Osteocyte (in vitro differentiated cells): ENCODE measurements at places on chromosomes 4 and X. TPM values are rescaled to one million over a fixed set of nuclear protein-coding genes. Genes with fewer than 3 reads are reported as not detected.

- H3K4me3 ChIP-seq = no peak overlapping the region
- H3K27me3 ChIP-seq = no peaks in the 10 kb centered on the region
- H3K27ac ChIP-seq = no peak overlapping the region
- H3K4me1 ChIP-seq = no peaks in the 10 kb centered on the region
- H3K36me3 ChIP-seq = peaks cover 3% of the 10 kb centered on the region
- no peak for DNase-seq
Measured at GRCh38 chr4:13378973-13379759, 105.0 kb downstream of the RAB28 start.

- no peaks in the 10 kb centered on the region for H3K27me3 ChIP-seq
- no peak for DNase-seq
- H3K27ac ChIP-seq = no peak overlapping the region
- H3K36me3 ChIP-seq = no peaks in the 10 kb centered on the region
Measured at GRCh38 chrX:153750127-153750774, 13.8 kb upstream of the PLXNB3 start.

DNA sequence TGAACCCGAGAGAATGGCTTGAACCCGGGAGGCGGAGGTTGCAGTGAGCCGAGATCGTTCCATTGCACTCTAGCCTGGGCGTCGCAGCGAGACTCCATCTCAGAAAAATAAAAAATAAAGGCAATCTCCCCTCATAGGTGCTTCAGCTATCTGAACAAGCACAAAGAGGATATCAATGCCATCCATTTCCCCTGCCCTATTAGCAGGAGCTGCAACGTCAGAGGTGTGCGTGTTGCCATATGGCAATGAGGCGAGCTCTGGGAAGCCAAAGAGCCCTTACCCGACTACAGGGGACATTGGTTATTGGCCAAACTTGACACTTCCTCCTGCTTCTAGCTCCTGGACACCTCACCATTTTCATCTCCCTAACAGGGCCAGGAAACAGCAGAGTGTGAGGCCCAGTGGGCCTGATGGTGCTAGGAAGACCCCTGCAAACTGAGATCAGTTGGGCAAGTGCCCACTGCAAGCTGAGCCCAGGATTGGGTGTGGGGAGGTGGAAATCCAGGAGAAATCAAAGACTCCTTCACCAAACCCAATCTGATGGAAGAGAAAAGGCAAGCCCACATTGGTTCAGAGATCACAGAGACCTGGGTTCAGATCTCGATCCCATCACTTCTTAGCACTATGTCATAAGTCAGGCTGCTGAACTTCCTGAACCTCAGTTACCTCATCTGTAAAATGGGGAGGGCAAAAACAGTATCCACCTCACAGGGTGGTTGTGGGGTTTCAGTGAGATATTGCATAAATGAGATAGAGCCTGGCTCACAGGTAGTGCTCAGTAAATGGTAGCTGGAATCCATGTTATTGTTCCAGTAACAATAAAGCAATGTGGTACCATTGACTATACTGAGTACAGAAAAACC is 21.2 kb downstream of the SLC25A5 start:
- no peaks in the 10 kb centered on the region for H3K36me3 ChIP-seq
- no peaks in the 10 kb centered on the region for H3K27me3 ChIP-seq
- DNase-seq = no peak
- peaks cover 2% of the 10 kb centered on the region for H3K4me1 ChIP-seq

- peaks cover 11% of the 10 kb centered on the region for H3K27me3 ChIP-seq
- no peak for DNase-seq
- no peaks in the 10 kb centered on the region for H3K4me1 ChIP-seq
- no peaks in the 10 kb centered on the region for H3K36me3 ChIP-seq
Measured at GRCh38 chr4:64497491-64497890, 88.2 kb upstream of the TECRL start.

- H3K27ac ChIP-seq = no peak overlapping the region
- no peaks in the 10 kb centered on the region for H3K36me3 ChIP-seq
- H3K4me1 ChIP-seq = no peaks in the 10 kb centered on the region
- H3K4me3 ChIP-seq = no peak overlapping the region
Measured at GRCh38 chrX:56382278-56382677, 150.1 kb downstream of the KLF8 start.

- DNase-seq = no peak
- H3K4me1 ChIP-seq = no peaks in the 10 kb centered on the region
- H3K27ac ChIP-seq = no peak overlapping the region
- no peaks in the 10 kb centered on the region for H3K27me3 ChIP-seq
- no peaks in the 10 kb centered on the region for H3K36me3 ChIP-seq
Measured at GRCh38 chr4:11483046-11483445, 54.4 kb upstream of the HS3ST1 start.

DNA sequence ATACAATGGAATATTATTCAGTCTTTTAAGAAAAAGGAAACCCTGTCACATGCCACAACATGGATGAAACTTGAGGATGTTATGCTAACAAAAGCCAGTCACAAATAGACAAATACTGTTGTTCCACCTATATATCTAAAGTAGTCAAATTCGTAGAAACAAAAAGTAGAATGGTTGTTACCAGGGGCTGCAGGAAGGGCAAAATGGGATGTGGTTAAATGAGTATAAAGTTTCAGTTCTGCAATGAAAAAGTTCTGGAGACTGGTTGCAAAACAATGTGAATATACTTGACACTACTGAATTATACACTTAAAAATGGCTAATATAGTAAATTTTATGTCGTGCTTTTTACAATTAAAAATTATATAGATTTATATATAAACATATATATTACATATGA is 12.2 kb downstream of the SPOCK3 start:
- H3K27ac ChIP-seq = no peak overlapping the region
- no peaks in the 10 kb centered on the region for H3K36me3 ChIP-seq
- H3K27me3 ChIP-seq = no peaks in the 10 kb centered on the region
- H3K4me3 ChIP-seq = no peak overlapping the region
- no peaks in the 10 kb centered on the region for H3K4me1 ChIP-seq

- DNase-seq = no peak
- H3K4me1 ChIP-seq = peaks cover 50% of the 10 kb centered on the region
- H3K36me3 ChIP-seq = no peaks in the 10 kb centered on the region
- H3K27ac ChIP-seq = peak overlapping the region; percentile 69
- no peak overlapping the region for H3K4me3 ChIP-seq
Measured at GRCh38 chrX:65696613-65697012, 29.2 kb downstream of the MSN start.

- no peak overlapping the region for H3K4me3 ChIP-seq
- H3K4me1 ChIP-seq = no peaks in the 10 kb centered on the region
- no peak for DNase-seq
- no peak overlapping the region for H3K27ac ChIP-seq
- H3K36me3 ChIP-seq = no peaks in the 10 kb centered on the region
- peaks cover 15% of the 10 kb centered on the region for H3K27me3 ChIP-seq
Measured at GRCh38 chr4:85488416-85488815, 13.5 kb downstream of the ARHGAP24 start.

- DNase-seq = no peak
- no peak overlapping the region for H3K4me3 ChIP-seq
- no peaks in the 10 kb centered on the region for H3K27me3 ChIP-seq
- no peak overlapping the region for H3K27ac ChIP-seq
- H3K36me3 ChIP-seq = peaks cover 6% of the 10 kb centered on the region
- no peaks in the 10 kb centered on the region for H3K4me1 ChIP-seq
Measured at GRCh38 chr4:1381944-1382541, 24.2 kb downstream of the NKX1-1 start.

GRCh38 chr4:137735561-137736104 is 203.3 kb upstream of the PCDH18 start:
- no peak for DNase-seq
- H3K4me1 ChIP-seq = peaks cover 7% of the 10 kb centered on the region
- H3K36me3 ChIP-seq = peaks cover 10% of the 10 kb centered on the region
- no peak overlapping the region for H3K27ac ChIP-seq

DNA sequence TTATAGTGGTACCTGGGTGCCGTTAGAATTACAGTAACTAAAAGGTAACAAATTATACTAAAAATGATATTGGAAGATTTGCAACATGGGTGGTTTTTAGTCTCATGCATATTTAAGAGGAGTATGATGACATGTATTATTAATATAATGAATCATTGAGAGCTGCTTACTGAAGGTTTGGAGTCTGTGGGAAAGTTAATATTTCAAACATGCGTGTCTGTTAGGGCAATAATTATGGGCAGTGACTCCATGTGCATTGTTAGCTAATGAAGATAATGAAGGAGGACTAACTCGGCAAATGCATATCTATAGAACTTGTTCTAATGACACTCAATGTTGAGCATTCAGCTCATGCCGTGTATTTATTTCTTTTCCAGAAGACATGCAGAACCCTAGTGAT is 47.1 kb downstream of the MTHFD2L start:
- peaks cover 10% of the 10 kb centered on the region for H3K36me3 ChIP-seq
- peak overlapping the region; percentile 96 for H3K27ac ChIP-seq
- no peak overlapping the region for H3K4me3 ChIP-seq

- no peaks in the 10 kb centered on the region for H3K4me1 ChIP-seq
- no peak overlapping the region for H3K4me3 ChIP-seq
- H3K27me3 ChIP-seq = no peaks in the 10 kb centered on the region
- no peak for DNase-seq
- peaks cover 15% of the 10 kb centered on the region for H3K36me3 ChIP-seq
Measured at GRCh38 chr4:126869967-126870366, 762.8 kb upstream of the INTU start.

- peak; percentile 51 for DNase-seq
- H3K27ac ChIP-seq = no peak overlapping the region
- H3K4me3 ChIP-seq = no peak overlapping the region
- H3K27me3 ChIP-seq = no peaks in the 10 kb centered on the region
- H3K36me3 ChIP-seq = peaks cover 4% of the 10 kb centered on the region
Measured at GRCh38 chrX:150870487-150871340, 27.8 kb downstream of the CD99L2 start.

GRCh38 chr4:101649790-101650515 is 140.6 kb upstream of the BANK1 start:
- H3K27ac ChIP-seq = no peak overlapping the region
- no peak overlapping the region for H3K4me3 ChIP-seq
- peaks cover 28% of the 10 kb centered on the region for H3K27me3 ChIP-seq
- peaks cover 10% of the 10 kb centered on the region for H3K4me1 ChIP-seq

DNA sequence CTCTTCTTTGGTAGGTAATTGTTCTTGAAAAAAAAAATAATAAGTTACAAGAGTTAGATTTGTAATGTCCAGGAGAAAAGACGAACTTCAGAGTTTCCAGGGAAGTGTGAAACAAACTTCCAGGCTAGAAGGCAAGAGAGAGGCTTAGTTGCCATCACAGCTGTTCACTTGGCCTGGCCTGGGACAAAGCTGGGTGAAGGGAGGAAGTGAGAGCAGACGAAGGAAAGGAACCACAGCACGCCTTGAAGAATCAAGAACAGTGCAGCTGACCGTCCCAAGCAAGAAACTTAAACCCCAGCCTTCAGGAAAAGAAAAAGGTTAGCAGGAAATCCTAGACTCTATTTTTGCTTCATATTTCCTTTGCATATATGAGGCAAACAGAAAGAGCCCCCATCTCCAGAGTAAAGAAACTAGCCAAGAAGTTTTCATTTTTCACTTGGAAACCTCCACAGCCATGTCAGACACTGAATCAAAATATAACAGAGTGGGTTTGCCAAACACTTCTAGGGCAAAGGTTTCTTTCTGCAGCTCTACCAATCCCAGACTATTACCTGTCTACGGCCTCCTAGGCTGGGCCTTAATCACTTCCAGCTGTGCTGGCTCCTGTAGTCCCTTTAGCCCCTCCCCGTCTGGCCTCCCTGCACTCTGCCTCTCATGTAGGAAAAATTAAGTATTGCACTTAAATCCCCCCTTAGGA is 209.6 kb downstream of the SPATA18 start:
- no peak overlapping the region for H3K27ac ChIP-seq
- H3K27me3 ChIP-seq = peaks cover 10% of the 10 kb centered on the region
- H3K36me3 ChIP-seq = no peaks in the 10 kb centered on the region
- DNase-seq = no peak
- no peaks in the 10 kb centered on the region for H3K4me1 ChIP-seq

DNA sequence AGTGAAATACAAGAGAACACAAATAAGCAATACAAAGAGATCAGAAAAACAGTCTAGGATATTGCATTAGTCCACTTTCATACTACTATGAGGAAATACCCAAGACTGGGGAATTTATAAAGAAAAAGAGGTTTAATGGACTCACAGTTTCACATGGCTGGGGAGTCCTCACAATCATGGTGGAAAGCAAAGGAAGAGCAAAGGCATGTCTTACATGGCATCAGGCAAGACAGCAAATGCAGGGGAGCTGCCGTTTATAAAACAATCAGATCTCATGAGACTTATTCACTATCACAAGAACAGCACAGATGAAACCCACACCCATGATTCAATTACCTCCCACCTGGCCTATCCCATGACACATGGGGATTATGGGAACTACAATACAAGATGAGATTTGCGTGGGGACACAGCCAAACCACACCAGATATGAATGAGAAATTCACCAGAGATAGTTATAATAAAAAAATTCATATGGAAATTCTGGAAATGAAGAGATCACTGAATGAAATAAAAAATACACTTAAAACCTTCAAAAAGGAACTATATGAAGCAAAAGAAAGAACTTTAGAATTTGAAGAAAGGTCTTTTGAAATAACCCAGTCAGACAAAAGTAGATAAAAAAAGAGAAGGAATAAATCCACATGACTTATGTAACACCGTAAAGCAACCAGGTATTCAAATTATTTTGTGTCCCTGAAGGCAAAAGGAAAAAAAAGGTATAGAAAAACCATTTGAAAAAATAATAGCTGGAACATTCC is 16.2 kb upstream of the NAA11 start:
- no peak overlapping the region for H3K27ac ChIP-seq
- no peaks in the 10 kb centered on the region for H3K27me3 ChIP-seq
- H3K4me3 ChIP-seq = no peak overlapping the region
- no peak for DNase-seq
- no peaks in the 10 kb centered on the region for H3K4me1 ChIP-seq
- no peaks in the 10 kb centered on the region for H3K36me3 ChIP-seq

MEPE gene
- not detected in 2 replicates for total RNA-seq

KIAA1210 gene
- not detected in 2 replicates for total RNA-seq

FATE1 gene
- not detected in 2 replicates for total RNA-seq

ANKRD50 gene
- 45.3 and 45.4 TPM in 2 replicates for total RNA-seq

CT47A7 gene
- not detected in 2 replicates for total RNA-seq

GASK1B gene
- 11.7 and 11.8 TPM in 2 replicates for total RNA-seq

SH3RF1 gene
- 27.6 and 31.8 TPM in 2 replicates for total RNA-seq
